DND-41 (cell line): ENCODE measurements at places on chromosomes 16 and 17.

DNA sequence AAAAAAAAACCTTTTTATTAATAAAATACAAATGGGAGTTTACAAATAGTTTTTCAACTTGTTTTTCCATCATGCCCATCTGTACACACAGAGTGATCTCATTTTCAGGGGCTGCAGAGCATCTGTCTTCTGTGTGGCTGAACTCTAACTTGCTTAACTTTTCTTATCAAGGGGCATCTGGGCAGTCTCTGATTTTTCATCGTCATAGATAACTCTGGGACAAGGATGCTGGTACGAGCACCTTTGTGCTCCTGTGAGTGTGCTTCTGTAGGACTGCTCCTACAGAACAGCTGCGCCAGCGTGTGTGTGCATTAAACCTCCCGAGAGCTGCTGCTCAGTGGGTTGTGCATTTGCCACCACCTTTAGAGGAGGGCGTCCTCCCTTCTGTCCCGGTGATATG, 34.6 kb upstream of the TAC4 start:
- no peaks in the 10 kb centered on the region for H3K4me1 ChIP-seq
- H3K27me3 ChIP-seq: peaks cover 37% of the 10 kb centered on the region
- H3K27ac ChIP-seq: no peak overlapping the region
- H3K4me3 ChIP-seq: no peak overlapping the region
- DNase-seq: no peak

DNA sequence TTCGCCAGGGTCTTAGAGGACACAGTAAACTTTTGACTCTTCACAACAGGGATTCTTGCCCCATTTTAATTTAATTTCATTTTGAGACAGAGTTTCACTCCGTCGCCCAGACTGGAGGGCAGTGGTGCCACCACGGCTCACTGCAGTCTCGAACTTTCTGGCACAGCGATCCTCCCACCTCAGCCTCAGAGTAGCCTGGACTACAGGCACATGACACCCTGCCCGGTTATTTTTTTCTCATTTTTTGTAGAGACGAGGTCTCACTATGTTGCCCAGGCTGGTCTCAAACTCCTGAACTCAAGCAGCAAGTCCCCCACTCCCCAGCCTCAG, 329 bp upstream of the NLE1 start:
- peak overlapping the region; percentile 92 for H3K27ac ChIP-seq
- H3K4me1 ChIP-seq: peaks cover 24% of the 10 kb centered on the region
- no peak for DNase-seq
- H3K4me3 ChIP-seq: no peak overlapping the region; the same call in 1 of the 2 replicates

DNA sequence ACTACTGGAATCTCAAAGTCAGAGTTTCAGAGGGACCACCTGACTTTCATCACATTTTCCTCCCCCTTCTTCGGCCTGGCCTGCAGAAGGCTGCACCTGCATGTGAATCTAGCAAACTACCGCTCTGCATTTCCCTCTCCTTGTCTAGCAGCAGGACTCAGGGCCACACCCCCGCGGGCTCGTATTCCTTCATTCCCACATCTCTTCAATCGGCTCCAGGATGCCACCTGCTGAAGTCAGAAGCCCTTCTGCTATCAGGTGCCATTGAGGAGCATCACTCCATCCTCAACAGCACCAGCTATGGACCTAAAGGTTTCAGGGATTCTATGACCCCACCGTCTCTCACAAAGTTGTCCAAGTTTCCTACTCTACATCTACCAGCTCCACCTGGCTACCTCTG, 169.5 kb downstream of the VPS53 start:
- H3K27ac ChIP-seq: no peak overlapping the region
- no peaks in the 10 kb centered on the region for H3K4me1 ChIP-seq
- DNase-seq: no peak

DNA sequence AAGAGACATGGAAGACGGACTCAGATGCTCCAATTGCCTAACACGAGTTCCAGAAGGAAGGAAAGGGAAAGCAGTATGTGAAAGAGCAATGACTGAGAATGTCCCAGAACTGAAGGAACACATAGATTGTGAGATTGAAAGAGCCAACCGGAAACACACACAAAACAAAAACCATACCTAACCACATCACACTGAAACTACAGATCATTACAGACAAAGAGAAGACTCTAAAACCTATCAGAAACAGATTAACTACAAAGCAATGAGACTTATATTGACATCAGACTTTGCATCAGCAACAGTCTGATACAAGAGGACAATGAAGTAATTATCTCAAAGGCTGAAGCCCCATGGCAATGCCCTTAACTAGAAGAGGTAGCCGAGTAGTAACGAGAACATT, 45.6 kb upstream of the CLEC18B start:
- H3K27me3 ChIP-seq: no peaks in the 10 kb centered on the region
- H3K4me1 ChIP-seq: no peaks in the 10 kb centered on the region
- peaks cover 70% of the 10 kb centered on the region for H3K36me3 ChIP-seq
- no peak overlapping the region for H3K4me3 ChIP-seq

GRCh38 chr16:87806261-87806640, 40.5 kb upstream of the KLHDC4 start:
- no peaks in the 10 kb centered on the region for H3K36me3 ChIP-seq
- no peaks in the 10 kb centered on the region for H3K27me3 ChIP-seq
- H3K4me3 ChIP-seq: peak overlapping the region; percentile 70
- peak overlapping the region; percentile 100 for H3K27ac ChIP-seq

DNA sequence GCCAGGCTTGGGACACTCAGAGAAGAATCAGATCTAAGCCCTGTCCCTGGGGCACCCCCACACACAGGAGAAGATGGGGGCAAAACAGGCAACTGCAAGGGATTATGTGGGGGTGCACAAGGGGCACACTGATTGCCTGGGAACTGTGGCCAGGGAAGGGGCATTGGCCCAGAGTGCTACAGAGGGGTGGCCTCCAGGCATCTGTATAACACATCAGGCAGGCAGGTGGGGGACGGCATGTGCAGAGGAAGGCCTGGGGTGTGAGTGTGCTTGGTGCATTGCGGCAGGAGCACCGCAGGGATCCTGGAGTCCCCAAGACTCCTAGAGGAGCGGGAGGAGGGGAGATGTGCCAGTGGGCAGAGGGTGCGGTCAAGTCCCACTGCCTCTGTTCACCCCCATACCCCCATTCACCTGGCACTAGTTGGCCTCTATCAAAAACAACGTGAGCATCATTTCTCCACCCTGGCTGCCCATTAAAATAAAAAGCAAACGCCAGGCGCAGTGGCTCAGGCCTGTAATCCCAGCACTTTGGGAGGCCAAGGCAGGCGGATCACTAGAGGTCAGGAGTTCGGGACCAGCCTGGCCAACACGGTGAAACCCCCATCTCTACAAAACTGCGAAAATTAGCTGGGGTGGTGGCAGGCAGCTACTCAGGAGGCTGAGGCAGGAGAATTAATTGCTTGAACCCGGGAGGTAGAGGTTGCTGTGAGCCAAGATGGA, 41.5 kb downstream of the C16orf82 start:
- H3K4me3 ChIP-seq: no peak overlapping the region
- DNase-seq: no peak
- no peak overlapping the region for H3K27ac ChIP-seq
- peaks cover 16% of the 10 kb centered on the region for H3K4me1 ChIP-seq
- peaks cover 10% of the 10 kb centered on the region for H3K27me3 ChIP-seq
- H3K36me3 ChIP-seq: no peaks in the 10 kb centered on the region

DNA sequence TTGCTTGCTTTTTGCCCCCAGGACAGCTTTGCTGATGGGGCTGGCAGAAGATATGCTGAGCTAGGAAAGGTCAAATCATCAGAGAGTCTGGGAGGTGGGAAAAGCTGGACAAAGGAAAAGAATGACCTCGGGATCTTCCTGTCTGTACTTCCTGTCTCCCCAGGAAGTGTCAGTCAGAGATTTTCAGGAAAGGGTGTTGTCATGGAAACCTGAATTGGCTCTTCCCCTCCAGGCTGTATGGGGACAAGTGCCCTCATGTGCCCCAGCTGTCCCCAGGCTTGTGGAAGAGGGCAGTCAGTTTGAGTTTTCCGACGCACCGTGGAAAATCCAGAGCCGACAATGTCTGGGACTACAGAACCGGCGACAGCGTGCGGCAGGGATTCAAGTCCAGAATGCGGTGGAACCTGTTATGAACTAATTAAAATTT, 122.7 kb upstream of the ZFHX3 start:
- H3K36me3 ChIP-seq: no peaks in the 10 kb centered on the region
- H3K27me3 ChIP-seq: no peaks in the 10 kb centered on the region

GRCh38 chr17:13036751-13037150, 18.9 kb upstream of the ELAC2 start:
- no peak overlapping the region for H3K27ac ChIP-seq
- no peaks in the 10 kb centered on the region for H3K36me3 ChIP-seq
- H3K27me3 ChIP-seq: peaks cover 3% of the 10 kb centered on the region
- H3K4me3 ChIP-seq: no peak overlapping the region
- H3K4me1 ChIP-seq: no peaks in the 10 kb centered on the region
- DNase-seq: no peak

DNA sequence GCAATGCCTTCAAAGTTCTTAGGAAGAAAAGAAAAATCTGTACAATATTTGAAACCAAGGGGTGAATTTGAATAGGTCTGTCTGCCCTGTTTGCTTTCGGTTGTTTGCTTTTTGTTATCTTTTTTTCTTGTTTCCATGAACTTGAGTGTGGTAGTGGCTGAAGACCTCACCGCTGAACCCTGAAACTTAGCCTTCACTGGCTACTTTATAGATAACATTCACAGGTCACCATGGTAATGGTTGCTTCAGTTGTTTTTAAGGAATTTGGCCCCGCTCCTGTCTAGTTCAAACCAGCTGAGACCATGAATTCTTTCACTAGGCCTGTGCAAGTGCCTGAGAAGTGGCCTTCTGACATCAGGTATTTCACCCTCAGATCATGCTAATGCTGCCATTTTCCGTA, 137.0 kb upstream of the PMFBP1 start:
- DNase-seq: no peak
- no peaks in the 10 kb centered on the region for H3K36me3 ChIP-seq
- H3K4me3 ChIP-seq: no peak overlapping the region
- no peak overlapping the region for H3K27ac ChIP-seq
- no peaks in the 10 kb centered on the region for H3K27me3 ChIP-seq
